ENCODE measurements at places on chromosomes 7 and 10.

DNA sequence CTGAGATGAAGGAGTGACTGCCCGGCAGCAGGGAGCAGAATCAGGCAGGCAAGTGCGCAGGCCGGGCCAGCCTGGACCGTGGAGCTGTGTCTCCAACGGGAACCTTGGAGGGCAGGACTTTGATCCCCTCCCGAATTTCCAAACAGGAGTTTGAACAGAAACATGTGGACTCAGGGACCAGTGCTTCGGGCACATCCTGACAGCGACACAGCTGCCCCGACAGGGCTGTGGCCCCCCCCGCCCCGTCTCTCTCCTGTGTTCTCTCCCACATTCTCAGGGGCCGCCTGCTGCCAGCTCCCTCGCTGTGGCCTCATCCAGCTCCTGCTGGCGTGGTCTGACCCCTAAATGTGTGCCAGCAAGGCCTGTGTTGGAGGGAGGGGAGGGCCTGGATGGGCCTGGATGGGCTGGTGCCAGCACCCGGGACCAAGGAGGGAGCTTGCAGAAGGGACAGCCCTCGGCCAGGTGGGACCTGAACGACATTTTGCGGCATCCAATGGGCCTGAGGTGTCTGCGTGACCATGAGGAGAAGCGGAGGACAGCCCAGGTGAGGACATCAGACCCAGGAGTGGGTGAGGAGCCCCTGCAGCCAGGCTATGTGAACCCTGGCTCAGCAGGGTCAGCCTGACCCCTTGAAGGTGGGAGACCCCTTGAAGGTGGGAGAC lies 222.9 kb downstream of the DNAJB6 start:
- DNase-seq: no peak

DNA sequence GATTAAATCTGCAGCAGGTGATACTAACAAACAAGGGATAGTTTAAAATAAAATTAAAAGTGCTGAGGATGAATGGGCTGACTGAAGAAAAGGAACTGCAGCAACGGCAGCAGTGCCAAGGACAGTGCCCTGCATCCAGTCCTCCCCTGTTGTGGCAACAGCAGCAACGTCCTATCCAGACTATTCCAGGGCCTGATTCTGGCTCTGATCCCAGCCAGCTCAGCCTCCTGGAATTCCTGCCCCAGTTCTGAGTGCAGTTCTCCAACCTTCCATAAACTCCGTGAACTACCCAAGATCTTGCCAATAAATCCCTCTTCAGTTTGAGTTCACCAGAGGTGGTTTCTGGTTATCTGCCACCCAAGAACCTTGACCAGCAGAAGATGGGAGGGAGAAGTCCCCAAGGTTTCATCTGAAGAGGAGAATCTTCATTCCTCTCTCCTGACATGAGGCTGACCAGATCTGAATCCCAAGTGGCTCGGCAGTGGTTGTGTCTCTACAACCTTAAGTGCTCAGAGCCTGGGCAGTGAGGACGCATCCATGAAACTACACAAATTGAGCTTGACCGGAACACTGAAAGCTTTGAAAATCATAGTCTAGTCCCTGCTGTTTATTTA lies 115.8 kb downstream of the SORBS1 start:
- DNase-seq: peak; percentile 19

DNA sequence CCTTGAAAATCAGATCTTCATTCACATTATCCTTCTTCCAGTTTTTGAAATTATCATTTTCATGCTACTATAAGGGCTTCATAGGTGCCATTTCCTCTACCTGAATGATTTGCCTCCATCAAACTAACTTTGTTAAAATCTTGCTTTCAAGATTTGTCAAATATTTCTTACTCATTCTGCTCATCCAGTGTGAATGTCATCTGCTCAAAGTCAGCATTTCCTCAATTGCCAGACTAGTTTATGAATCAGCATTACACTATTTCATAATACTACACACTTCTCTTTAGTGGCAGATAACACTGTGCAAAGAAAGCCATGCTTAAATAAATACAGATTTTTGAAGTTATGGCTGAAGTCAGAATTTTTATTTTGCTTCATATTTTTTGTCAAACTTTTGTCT lies 21.3 kb upstream of the LIPF start:
- no peak for DNase-seq

- DNase-seq: no peak
Observed at GRCh38 chr10:61385231-61386001, 67.8 kb downstream of the TMEM26 start.
